ENCODE measurements at places on chromosomes 5 and 9. TPM values are rescaled to one million over a fixed set of nuclear protein-coding genes. Genes with fewer than 3 reads are reported as not detected.

RELL2 gene
- 27.8 TPM for total RNA-seq

PCDHB13 gene
- total RNA-seq: not detected

GRCh38 chr9:88835038-88835466 is 156.2 kb upstream of the S1PR3 start:
- DNase-seq: no peak

DNA sequence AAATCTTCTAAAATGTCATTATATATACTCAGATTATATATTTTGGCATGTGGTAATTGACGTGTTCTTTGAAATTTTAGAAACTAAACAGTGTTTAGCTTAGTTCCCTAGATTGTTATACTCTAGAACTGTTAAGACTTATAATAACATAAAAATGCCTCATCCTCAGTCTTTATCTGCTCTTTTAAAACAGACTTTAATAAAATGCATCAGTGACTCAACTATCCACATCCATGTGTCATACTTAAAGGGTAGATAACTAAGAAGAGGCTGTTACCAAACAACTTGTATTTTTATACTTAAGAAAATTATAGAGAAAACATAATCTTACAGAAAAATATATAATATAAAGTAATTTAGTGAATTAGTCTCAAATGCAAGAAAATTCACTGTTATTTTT is 15.2 kb downstream of the NFIL3 start:
- no peak for DNase-seq

DNA sequence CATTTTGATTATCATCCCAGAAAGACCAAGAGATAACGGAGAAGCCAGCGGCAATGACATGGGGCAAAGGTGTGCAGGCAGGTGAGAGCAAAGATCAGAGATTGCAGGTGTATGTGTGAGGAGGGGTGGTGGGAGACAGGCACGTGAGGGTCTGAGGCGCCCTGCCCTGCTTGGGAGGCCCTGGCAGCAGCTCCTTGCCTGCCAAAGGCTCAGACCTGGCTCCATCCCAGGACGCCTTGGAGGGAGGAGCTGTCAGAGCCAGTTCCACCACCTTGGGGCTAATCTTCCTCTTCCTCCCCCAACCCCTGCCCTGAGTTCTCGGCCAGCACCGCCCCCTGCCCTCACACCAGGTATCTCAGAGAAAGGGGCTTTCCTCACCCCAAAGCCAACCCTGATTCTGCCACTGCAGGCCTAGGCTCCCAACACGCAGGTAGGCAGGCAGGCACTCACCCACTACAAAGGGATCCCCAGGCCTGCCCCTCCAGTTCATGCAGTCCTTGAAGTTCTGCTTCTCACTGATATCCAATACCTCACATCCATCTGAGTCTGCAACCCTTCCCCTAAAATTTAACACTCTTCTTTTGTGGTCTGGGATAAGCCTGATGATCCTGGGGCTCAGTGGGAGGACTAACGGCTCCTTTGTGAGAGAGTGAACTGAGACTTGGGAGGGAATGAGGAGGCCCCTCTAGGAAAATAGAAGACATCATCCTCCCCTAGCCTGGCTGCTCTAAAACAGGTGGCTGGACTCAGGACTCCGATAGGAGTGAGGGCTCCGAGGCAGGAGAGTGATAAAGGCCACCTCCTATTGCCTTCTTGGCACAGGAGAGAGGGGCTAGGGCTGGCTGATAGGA is 1.8 kb downstream of the AQP3 start:
- peak; percentile 33 for DNase-seq

GRCh38 chr5:25544652-25545249 is 900.0 kb upstream of the CDH10 start:
- peak; percentile 13 for DNase-seq

GRCh38 chr9:125189011-125189360 is 617 bp downstream of the PPP6C start:
- DNase-seq: peak; percentile 58

DNA sequence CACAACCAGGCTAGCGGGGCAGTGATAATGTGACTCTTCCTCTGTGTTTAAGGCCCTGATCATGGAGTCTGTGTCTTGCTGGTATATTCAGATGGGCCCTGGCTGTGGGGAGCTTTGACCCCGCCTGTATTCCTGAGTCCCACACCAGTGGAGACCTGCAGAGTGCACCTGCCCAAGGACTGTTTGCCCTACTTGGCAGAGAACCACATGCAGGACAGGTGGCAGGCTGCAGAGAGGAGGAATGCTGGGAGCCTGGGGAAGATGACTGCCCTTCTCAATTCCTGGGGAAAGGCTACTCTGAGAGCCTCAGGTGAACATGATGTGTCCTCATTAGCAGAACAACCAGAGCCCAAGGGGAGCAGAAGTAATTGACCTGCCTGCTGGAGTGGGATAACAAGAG is 36.2 kb downstream of the IARS1 start:
- no peak for DNase-seq

DNA sequence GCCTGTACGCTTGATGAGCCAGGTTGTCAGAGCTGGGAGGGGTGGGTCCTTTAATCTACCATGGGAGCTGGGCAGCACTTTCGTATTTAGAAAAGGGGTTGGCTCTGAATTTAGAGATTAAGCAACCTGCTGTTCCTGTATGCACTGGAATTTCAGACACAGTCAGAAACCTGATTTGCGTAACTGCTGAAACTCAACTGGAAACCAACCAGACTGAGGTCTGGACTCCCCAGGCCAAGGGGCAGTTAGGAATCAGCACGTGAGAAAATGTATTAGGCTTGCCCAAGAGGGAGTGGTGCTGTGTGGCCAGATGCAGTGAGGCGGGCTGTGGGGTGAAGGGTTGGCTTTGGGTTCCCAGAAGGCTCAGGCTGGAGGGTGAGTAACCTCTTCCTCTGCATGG is 235.0 kb downstream of the GOLPH3 start:
- DNase-seq: no peak

DNA sequence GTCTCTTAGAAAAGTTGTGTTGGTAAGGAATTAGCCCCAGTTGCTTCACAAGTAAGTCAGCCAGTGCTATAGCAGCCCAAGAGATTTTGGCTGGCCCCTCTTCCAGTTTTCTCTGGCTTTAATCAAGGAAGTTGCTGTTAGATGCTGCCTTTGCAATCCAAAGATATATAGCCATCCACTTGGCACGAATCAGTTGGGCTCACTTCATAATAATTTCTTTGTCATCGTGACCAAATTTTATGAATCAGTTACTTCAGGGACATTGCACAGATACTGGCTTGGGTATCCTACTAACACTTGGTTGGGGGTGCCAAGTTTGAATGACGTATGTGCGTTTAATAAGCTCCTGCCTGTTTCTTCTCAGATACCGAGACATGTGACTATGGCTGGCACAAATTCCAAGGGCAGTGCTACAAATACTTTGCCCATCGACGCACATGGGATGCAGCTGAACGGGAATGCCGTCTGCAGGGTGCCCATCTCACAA is 81.5 kb downstream of the VCAN start:
- no peak for DNase-seq

- no peak for DNase-seq
These were observed 25.9 kb downstream of the SRFBP1 start for GRCh38 chr5:121987685-121988073.

All from activated CD4-positive, alpha-beta T cell treated with anti-CD3 and anti-CD28 coated beads for 36 hours (primary cell).